Cardiac fibroblast (primary cell): ENCODE measurements at places on chromosomes 6 and 20.
A peak's percentile ranks its signal among the peaks of the same experiment; 100 is the strongest.

- no peak for DNase-seq
Measured at GRCh38 chr6:46605091-46605797, 47.4 kb downstream of the CYP39A1 start.

- DNase-seq = peak; percentile 68
Measured at GRCh38 chr6:28683945-28684538, 158.4 kb downstream of the GPX5 start.

DNA sequence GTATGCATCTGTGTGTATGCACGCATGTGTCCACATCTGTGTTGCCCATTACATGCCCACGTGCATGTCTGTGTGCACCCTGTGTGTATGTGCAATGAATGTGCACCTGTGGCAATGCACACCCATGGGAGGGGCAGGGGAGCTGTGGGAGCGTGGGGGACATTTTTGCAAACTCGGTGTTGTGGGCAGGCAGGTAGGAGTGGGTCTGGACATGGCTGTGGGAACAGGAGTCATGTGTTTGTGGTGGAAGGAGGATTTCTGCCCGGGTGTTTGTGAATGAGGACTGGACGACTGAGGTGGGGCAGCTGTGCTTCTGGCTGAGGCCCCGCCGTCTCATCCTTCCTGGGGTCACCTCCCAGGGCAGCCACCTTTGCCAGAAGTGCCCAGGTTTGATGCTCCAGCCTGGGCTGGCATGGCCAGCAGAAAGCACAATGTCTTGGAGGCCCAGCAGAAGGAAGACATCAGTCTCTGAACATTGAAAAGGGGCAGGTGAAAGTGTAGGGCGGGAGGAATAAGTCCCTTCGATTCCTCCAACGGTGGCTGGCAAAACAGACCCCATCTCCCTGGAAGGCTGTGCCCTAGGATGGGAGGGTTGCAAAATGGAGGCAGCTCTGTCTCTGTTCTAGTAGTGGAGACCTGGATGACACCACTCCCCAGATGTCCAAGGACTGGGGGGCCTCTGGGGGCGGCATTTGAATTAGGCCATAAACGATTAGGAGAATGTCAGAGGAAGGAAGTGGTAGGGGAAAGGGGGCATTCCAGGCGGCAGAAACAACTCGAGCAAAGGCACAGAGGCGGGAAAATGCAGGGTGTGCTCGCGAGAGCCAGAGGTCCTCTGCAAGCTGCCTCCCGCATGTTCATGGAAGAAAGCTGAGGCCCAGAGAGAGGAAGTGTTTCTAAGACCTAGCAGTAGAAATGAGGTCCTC, 19.1 kb upstream of the ARMC12 start:
- DNase-seq = no peak

DNA sequence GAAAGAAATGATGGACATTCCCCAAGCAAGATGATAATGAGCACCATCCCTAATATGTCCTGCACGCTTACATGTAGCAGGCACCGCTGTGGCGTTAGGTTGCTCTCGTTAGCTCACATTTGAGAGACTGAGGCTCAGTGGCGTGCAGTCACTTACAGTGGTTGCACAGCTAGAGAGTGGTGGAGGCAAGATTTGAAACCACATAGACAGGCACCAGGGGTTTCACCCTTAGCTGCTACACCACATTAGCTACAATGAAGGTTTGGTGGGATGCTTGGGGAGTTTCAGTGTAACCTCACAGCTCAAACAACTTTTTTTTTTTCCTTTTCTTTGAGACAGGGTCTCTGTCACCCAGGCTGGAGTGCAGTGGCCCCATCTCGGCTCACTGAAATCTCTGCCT, 3.7 kb downstream of the COX4I2 start:
- DNase-seq = no peak

DNA sequence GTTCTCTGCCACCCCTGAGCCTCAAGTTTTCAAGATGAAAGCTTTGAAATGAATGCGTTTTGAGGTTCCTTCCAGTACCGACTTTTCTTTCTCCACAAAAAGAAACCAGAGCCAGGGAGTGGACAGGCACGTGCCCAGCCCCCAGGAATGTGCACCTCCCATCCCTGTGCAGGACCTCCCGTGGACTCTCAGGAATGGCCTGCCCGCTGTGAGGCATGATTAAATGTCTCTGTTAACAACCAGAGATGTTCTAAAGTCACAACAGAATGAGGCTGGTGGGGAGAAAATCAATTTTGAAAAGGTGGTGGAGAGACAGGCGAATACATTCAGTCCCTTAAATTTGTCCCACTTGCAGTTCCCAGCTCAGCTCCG, 1.5 kb downstream of the TGM3 start:
- DNase-seq = no peak

DNA sequence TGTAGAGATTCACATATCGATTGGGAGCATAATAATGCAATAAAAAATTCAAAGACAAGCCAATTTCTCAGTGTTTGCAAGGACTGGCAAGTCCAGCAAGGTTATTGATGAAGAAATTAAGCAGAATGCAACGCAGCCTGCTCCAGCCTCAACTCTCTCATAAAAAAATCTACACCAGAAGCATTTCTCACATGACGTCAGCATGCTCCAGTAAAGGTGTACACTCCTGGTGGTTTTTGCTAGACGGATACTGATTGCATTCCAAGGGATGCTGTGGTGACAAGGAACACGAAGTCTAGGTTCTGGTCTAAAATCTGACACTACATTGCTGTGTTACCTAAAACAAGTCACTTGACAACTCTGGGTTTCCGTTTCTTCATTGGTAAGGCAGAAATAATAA, 167.4 kb upstream of the PRND start:
- no peak for DNase-seq

DNA sequence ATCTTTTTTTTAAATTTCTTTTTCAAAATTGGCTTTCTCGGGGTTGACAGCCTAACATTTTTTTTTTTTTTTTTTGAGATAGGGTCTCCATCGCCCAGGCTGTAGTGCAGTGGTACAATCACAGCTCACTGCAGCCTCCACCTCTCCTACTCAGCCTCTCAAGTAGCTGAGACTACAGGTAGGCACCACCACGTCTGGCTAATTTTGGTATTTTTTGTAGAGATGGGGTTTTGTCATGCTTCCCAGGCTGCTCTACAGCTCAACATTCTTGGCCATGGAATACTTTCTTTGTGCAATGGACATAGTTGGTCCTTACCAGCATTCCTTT, 6.4 kb upstream of the CTNNBL1 start:
- no peak for DNase-seq

DNA sequence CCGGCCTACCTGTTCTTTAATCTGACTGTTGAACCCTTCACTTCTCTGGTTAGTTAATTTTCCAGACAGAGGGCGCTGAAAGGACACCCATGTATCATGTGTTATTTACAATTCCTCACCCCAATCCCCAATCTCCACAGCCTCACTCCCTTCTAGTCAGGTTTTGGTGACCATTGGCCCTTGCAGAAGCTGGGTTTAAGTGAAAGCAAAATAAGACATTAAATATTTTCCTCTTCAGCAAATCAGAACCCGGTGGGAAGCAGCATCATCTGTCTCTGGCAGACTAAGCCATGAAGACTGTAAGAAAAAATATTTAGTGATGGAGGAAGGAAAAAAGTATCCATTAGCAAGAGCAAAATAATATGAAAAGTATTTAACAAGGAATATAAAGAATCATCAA, 9.4 kb upstream of the HLA-DQA1 start:
- no peak for DNase-seq

DNA sequence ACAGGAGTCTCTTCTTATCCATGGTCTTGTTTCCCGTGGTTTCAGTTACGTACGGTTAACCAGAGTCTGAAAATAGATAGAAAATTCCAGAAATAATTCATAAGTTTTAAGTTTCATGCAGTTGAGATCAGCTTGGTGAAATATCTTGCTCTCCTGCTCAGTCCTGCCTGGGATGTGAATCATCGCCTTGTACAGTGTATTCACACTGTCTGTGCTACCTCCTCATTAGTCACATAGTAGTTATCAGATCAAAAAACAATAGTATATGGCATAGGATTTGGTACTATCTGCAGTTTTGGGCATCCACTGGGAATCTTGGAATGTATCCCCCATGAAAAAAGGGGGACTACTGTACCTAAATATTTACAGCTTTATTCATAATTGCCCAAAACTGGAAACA, 22.7 kb upstream of the MOCS1 start:
- peak; percentile 85 for DNase-seq

- DNase-seq = peak; percentile 28
Measured at GRCh38 chr20:62252342-62252966, 14.1 kb downstream of the OSBPL2 start.

DNA sequence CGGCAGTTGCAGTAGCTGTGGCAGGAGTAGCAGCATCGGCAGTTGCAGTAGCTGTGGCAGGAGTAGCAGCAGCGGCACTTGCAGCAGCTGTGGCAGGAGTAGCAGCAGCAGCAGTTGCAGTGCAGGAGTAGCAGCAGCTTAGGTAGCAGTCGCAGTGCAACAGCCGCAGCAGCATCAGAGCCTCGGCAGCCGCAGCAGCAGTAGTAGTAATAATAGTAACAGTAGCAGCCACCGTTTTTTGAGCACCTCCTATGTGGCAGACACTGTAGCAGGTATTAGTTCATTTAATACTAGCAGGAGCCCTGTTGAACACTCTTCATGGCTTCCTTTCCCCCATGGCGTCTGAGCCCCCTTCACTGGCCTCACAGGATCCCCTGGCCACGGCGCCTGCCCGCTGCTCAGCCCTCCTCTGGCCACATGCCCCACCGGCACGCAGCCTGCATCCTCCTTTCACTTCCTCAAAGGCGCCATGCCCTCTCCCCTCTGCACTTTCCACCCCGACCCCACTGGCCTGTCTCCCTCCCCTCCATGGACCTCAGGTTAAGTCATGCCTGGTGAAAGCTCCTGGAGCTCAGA, 19.1 kb upstream of the IRF4 start:
- no peak for DNase-seq

DNA sequence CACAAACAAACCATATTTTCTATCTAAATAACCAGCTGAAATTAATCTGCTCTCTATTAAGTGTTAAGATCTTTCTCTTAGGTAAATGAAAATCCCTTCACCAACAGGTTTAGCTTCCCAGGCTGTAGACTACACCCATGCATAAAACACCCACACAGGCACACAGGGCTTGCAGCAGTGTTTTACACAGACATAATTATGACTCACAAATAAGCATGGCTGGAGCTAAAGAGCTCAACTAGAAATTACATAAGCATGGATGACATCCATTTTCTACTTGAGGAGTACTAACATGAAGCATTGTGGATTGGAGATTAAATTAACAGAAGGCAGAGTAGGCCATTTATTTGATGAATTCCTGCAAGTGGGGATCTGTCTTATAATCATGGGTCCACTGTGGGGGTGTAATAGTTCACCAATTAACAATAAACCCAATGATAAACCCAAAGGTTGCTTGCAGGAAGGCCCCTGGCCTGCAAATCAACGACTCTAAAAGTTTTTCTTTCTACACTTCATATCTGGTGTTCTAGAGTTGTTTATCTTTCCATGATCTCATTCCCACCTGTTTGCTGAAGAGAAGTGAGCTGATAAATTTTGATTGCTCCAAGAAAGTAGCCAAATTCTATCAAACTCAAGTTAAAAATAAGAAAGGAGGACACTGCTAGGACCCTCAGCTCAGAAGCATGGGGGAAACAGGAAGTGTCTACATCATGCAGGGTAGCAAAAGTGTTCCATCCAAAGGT, 33.8 kb upstream of the E2F3 start:
- no peak for DNase-seq

- no peak for DNase-seq
Measured at GRCh38 chr6:118743746-118744145, 92.4 kb upstream of the CEP85L start.

GRCh38 chr20:64049878-64050260, 430 bp upstream of the SOX18 start:
- DNase-seq = peak; percentile 52

DNA sequence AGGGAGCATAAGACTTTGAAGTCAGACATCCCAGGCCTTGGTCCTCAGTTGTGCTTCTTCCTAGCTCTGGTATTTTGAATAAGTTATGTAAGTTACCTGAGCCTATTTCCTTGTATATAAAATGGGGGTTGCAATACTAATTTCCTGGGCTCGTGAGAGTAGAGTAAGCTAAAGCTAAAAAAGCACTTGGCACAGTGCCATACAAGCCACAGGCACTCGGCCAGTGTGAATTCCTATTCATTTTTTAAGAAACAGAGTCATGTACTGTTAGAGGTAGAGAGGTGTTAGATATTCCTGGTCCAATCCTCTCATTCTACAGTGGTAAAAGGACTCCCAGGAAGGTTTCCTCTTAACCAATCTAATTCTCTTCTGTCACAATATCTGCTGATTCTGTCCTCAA, 79.6 kb upstream of the EPB41L1 start:
- peak; percentile 24 for DNase-seq

DNA sequence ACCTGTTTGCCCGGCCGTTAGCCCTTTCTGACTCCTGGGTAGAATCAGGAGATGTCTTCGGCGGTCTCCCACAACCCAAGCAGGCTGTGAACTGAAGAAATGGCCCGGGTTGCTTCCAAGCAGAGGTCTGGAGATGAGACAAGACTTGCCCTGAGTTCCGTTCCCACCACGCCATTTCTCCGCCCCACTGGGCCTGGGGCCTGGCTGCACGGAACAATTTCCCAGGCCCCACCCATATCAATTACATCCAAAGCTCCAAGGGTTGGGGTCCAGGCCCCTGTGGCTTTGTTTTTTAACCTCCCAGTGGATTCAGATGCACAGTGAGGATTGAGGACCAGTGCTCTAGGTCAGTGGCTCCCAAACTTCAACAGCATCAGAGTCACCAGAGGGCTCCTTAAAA, 214.5 kb upstream of the ARID1B start:
- no peak for DNase-seq

GRCh38 chr6:139659196-139659595, 284.7 kb upstream of the CITED2 start:
- DNase-seq = no peak

DNA sequence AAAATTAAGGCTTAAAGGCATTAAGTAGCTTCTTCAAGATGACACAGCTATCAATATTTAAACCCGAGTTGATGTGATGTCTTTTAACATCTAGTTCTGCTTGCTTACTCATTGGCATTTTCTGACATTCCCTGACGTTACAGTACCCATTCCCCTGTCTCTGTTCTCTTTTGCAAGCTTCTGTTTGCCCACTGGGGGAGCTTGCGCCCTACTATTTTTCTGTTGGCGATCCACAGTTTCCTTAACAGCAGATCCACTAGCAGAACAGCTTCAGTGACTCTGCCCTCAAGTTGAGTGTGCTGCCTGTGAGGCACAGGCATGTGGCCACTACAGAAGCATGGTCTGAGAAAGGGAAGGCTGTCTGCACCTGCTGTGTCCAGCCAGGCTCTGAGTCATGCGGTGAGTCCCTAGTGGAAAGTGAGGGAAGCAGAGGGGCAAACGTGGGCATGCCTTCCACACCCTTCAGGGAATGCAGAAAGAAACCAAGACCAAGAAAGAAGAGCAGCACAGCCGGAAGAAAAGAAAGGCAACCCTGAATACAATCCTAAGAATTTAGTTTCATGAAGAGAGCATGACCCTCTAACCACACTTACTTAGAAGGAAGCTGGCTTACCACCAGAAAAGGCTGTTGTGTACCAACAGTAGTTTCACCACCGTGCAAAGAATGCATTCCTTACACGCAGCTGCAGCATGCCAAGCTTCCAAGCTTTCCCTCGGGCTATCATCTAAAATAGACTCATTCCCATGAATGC, 97.7 kb upstream of the VGLL2 start:
- no peak for DNase-seq

- peak; percentile 97 for DNase-seq
Measured at GRCh38 chr6:152295346-152295745, 341.8 kb downstream of the SYNE1 start.
